ENCODE measurements at places on chromosomes 11 and 22. TPM values are rescaled to one million over a fixed set of nuclear protein-coding genes. Genes with fewer than 3 reads are reported as not detected.

DNA sequence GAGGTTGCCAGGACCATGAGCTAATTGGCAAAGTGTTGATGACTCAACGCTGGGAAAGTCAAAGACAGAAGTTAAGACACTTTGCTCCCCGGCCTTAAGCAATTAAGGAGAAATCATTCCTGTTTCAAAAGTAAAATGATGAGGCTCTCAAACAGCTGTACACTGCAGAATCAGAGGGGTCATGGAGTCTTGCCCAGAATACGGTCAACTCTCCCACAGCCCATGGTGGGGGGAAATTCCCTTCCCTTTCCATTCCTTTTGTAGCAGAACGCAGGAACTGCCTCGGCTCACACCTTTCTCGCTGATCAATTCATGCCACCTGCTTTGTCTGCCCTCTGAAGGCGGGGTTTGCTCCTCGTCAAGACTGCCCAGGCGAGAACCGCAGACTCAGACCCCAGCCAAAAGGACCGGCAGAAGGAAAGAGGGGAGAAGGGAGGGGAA, 52.8 kb downstream of the MN1 start:
- DNase-seq: peak; percentile 31

GRCh38 chr11:85961930-85962363, 106.8 kb downstream of the CCDC83 start:
- DNase-seq: no peak

DNA sequence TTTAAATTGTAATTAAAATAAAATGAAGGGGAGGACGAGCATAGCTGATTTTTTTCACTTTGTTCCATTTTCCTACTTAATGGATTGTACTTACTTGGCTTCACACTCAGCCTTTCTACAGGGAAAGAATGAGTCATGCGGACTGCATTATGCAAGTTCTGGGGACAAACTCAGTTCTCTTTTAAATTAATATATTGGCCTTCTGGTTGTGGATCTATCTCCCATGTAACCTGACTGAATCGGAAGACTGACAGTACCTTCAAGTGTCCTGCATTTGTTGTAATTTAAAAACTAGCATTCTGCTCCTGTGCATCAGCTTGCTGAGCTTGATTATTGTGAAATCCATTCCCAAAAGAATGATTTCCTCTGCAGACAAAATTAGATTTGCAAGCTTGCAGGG, 12.2 kb downstream of the OR8D1 start:
- no peak for DNase-seq

- no peak for DNase-seq
Observed at GRCh38 chr22:41096841-41097240, 4.4 kb downstream of the EP300 start.

- DNase-seq: no peak
Observed at GRCh38 chr22:43228863-43229262, 41.9 kb upstream of the TTLL12 start.

The PIK3IP1 gene
- 15.6 TPM for total RNA-seq

The FGF3 gene
- total RNA-seq: not detected

The OR5J2 gene
- total RNA-seq: not detected

The SEC14L6 gene
- 0.56 TPM for total RNA-seq

The NCF4 gene
- total RNA-seq: 10.9 TPM
